Activated T-cell treated with anti-CD3 and anti-CD28 coated beads, Interleukin-2, amount 50 U/mL, for 72 hours (primary cell): ENCODE measurements at places on chromosomes 3 and 15.

- DNase-seq = peak; percentile 5
Observed at GRCh38 chr3:125013095-125013494, 42.7 kb downstream of the HEG1 start.

DNA sequence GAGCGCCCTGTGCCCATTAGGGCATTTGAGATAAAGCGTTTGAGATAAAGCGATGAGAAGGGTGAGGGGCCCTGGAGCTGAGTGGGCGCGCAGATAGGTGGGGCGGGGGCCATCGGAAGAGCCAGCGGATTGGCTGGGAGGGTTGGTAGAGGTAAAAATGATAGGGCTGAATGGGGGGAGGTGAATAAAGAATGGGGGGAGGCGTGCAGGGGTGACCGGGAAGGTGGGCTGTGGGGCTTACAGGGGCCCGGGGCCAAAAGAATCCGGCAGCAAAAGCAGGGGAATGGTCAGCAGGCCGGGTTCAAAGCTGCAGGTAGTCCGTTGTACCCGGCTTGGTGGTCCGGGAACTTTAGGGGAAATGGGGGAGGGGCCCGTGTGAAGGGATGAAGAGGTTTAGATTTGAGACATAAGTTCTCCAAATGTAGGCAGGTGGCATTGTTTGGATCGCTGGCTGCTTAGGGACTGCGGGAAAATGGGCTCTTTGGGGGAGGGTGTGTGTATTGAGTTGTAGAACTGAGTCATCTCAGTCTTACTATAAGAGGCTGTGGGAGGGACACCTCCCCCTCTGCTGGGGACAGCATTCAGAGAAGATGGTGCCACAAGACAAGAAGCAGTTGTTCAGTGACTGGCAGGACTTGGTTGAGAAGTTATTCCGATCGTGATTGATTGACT, 610 bp downstream of the ARID3B start:
- peak; percentile 76 for DNase-seq

GRCh38 chr15:59230531-59231055, 23.9 kb downstream of the LDHAL6B start:
- no peak for DNase-seq

GRCh38 chr3:122025296-122025695, 3.2 kb upstream of the ILDR1 start:
- no peak for DNase-seq

DNA sequence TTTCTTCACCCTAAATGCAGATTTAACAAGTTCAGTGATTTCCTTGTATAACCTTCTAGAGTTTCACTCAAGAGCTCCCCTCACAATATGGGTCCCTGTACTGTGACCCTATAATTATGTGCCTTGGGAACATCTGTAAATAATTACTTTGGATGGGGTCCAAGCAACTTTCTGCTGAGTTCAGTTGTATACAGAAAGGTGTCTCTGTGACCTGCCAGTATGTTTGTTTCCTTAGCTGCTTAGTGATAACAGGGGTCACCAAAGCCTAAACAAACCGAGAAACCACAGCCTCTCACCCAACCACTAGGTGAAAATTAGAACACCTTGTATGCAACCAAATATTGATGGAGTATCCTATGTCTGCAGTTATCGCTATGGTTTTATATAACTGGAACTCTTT, 29.8 kb upstream of the SLC25A36 start:
- DNase-seq = no peak

GRCh38 chr3:23236890-23237289, 33.8 kb downstream of the UBE2E2 start:
- no peak for DNase-seq

DNA sequence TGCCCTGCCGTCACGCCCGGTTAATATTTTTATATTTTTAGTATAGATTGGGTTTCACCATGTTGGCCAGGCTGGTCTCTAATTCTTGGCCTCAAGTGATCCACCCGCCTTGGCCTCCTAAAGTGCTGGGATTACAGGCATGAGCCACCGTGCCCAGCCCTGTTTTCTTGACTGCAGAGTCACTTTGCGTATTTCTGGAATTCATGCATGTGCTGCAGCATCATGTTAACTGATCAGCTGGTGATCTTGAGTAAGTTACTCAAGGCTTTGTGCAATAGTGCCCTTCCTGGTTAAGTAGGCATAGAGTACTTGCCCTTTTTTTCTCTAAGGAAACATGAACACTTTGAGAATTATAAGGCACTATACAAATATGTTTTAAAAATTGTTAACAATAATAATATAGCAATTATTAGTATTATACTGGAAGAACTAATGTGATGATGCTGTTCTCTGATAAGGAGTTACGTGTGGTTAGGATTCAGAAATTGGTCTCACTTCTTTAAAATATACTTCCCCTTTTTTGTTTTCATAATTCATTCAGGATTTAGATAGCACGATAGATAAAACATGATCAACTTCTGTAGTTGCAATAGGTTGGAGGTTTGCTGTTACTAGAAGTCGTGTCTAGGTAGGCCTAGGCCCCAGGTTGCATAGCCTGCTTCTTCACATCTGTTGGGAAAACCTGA, 33.6 kb downstream of the GPR171 start:
- no peak for DNase-seq

GRCh38 chr3:117603097-117603496, 893.5 kb downstream of the TUSC7 start:
- no peak for DNase-seq

DNA sequence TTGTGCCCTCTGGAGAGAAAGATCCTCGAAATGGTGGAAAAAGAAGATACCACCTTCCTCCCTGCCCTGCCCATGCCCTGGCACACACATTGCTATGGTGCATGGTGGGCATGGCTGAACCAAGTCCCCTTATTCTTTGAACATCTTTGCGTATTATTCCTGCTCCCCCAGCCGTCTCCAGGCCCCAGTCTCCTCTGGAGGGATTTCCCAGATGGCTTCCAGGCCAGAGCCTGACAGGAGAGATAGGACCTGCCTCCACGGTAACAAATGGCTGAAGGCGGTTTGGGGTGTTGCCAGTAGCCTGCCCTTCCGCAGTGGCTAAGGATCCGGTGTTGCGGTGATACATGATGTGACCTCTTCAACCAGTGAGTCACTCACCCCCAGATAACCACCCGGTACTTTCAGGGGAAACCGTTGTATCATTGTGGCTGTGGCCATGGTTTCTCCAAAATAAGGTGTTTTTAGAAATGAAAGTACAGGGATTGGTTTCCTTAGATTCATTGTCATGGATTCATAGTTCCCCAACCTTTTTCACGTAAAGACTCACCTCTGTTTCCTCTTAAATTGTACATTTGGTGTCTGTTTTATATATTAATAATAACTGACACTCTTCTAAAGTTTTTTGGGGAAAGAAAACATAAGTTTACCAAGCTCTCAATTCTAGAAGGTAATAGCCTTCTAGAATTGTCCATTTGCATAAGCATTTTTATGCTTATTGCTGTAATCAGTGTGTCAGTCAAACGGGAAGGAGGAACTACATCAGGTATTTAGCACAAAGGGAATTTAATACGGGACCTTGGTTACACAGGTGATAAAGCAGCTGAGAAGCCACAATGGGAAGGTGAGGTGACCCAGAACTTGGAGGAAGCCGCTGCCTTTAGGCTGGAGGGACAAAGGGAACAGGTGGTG, 25.9 kb downstream of the SMAD3 start:
- peak; percentile 86 for DNase-seq

DNA sequence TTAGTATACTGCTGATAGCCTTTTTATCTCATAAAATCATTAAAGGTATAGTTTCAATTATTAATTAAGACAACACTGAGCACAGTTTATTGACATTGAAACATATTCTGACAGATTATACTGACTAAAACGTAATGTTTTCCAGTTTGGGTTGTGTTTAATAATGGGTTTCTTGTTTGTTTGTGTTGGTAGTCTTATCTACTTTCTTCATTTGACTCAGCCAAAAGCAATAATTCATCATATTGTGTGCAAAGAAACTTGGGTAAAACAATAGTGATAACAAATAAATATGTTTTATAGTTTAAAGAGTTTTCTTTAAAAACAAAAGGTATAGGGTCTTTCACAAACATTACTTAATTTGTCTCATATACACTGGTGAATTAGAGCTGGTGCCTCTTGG, 629.2 kb upstream of the AGTR1 start:
- DNase-seq = no peak

DNA sequence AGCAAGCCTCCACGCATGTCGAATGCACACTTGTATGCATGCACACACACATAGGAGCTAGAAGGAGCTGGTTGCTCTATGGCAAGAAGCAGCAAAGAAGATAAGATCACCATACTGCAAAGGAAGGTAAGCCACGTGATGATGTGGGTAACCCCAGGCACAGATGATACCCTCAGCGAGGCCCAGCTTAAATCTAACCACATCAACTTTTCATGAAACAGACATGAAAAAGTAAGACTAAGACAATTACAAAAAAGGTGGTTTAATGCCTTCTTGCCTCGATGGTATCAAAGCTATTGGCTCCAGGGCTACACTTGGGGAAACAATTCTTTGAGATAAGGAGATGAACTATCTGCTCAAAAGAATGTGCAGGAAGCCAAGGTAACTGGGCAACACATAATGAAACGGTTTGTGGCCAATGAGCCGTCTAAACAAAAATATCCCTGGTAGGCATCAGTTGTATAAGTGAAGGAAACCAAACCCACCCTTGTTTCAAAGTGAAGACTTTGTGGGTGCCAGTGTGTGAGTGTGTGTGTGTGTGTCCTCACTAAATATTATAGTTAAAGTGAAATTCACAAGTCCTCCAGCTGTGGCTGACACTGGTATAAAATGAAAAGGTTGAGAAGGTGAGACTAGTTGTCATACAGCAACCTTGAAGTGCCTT, 365.7 kb upstream of the ICE2 start:
- peak; percentile 80 for DNase-seq

- DNase-seq = no peak
Observed at GRCh38 chr3:158158969-158159368, 49.1 kb downstream of the RSRC1 start.

- DNase-seq = no peak
Observed at GRCh38 chr3:197325773-197326172, 27.4 kb upstream of the DLG1 start.

GRCh38 chr15:101055411-101055810, 136.3 kb downstream of the LRRK1 start:
- DNase-seq = no peak

GRCh38 chr3:79172241-79172640, 595.6 kb downstream of the ROBO1 start:
- DNase-seq = no peak

DNA sequence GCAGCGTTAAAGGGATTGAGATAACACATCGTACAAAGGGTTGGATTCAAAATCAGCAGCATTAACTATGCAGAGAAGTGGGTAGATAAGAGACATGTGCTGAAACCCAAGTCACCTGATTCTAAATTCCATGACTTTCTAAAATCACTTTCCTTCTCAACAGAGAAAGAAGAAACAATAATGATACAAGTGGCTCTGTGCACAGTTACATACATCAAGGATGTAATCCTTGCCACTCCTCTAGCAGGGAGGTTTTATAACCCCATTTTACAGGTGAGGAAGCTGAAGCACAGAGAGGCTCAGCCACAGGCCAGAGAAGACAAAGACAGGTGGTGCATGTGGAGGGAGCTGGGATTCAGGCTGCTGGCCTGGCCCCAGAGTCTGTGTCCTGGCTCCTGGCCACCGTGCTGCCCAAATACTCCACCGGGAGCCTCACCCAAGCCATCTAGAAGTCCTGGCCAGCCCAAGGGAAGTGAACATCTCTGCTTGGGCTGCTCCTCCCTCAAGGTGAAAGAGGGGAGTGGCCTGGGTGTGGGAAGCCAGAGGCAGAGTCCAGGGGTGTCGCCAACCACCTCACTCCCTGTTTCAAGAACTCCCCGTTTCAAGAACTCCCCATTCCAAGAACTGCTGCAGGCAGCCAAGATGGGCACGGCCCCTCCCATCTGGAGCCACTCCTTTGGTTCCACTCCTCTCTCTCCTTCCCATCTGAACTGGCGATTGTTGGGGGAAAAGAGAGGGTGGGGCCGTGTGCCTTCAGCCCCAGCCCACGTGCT, 147.1 kb downstream of the NUP210 start:
- DNase-seq = no peak

GRCh38 chr3:151753846-151754245, 20.1 kb downstream of the AADACL2 start:
- DNase-seq = no peak

DNA sequence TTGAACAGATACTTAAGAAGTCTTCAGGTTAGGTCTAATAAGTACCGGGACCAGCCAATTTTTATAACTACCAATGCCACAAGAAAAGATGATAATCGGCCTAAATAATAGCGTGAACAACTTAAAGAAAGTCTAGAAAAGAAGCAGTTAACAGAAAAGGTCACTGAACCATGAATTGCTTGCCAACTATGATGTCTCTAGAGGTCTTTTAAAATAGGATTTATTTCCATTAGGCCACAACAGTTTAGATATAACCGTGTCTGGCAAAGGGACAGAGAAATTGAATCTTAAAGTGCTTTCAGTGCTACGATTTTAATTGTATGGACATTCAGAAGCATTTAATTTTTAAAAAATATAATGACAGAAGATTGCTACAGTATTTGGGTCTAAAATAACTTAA, 1070.4 kb downstream of the ROBO1 start:
- no peak for DNase-seq

GRCh38 chr3:78257951-78258530, 1218.1 kb downstream of the ROBO2 start:
- no peak for DNase-seq

GRCh38 chr3:42730706-42731420, 28.3 kb upstream of the HHATL start:
- DNase-seq = no peak

DNA sequence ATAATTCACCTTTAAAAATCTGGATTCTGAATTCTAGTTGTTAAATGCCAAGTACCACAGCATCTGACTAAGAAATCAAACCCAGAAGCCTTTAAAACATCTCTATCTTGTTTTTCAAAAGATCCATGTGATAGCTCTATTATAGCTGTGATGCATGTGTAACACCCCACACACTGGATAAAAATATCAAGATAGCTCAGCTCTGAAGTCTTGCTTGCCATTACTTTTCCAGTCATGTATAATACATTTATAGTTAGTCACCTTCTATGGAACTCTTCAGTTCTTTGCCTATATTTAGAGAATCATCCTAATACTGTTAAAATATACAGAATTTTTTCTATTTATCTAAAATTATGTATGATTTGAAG, 11.6 kb downstream of the ARPP19 start:
- no peak for DNase-seq

DNA sequence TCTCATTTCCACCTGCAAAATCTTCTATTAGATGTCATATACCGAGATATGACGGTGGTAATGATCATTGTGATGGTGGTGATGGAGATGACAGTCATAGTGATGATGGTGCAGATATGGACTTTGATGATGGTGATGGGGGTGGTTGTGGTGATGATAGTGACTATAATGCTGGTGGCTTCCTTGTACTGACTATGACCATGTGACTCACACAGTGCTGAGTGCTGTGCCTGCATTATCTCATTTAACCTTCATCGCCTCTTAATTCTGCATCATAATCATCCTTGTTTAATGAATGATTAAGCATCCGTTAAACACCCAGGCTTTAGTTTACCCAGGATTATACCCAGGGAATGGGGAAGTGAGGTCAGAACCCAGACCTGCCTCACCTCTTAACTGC, 331.7 kb downstream of the FEZF2 start:
- no peak for DNase-seq

GRCh38 chr3:105823149-105823867, 45.5 kb downstream of the CBLB start:
- DNase-seq = peak; percentile 50
